ENCODE measurements at places on chromosomes 5 and 9. TPM values are rescaled to one million over a fixed set of nuclear protein-coding genes. Genes with fewer than 3 reads are reported as not detected.

- no peak for DNase-seq
Observed at GRCh38 chr5:31934156-31934555, 240.0 kb downstream of the GOLPH3 start.

GRCh38 chr5:33688066-33688465, 203.7 kb downstream of the ADAMTS12 start:
- DNase-seq, result no peak

- DNase-seq, result no peak
Observed at GRCh38 chr5:168699002-168699401, 119.8 kb upstream of the PANK3 start.

DNA sequence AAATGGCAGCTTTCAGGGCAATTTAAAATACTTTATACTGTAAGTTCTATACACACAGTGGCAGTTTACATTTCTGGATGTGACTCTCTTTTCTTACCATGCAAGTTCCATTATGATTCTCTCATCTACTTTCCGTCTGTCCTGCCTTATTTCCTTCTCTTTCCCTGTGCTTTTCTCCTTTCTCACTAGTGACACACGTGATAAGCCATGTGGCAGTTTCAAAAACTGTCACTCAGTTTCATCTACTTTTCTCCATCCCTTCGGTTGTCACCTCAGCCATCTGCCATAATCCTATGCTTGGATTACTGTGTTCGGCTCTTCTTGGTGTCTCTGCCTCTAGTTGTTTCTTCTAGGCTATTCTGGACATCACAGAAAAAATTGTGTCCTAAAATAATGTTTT, 46.8 kb upstream of the ATG10 start:
- DNase-seq, result no peak

GRCh38 chr9:129669141-129669718, 3.8 kb downstream of the PRRX2 start:
- DNase-seq, result no peak

DNA sequence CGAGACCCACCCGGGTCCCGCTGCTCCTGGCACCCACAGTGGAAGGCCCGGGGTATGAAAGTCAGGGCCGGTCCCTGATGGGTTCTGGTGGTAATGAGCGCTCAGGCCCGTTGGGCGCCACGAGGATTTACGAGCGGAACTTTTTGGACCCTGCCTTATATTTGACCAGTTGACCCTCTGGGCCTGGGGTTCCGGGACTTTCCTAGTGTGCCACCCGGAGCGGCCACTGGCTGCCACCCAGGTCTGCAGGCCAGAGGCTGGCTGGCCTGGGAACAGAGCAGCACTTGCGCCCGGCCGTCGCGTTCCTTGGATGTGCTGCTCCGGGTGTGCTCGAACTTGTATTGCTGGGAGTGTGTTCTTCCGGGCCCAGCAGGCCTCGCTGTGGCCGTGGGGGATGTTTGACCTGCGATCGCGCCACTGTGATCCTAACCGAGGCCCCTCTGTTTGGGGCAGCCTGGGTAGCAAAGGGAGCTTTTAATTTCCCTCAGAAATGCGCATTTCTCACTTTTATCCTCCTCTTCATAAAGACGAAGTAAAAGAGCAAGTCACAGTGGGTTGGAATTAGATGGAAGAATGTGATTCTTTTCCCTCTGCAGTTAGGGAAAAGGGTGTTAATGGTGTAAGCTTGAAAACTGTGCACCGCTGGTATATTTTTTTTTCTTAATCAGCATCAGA, 1.2 kb downstream of the F2RL1 start:
- no peak for DNase-seq

DNA sequence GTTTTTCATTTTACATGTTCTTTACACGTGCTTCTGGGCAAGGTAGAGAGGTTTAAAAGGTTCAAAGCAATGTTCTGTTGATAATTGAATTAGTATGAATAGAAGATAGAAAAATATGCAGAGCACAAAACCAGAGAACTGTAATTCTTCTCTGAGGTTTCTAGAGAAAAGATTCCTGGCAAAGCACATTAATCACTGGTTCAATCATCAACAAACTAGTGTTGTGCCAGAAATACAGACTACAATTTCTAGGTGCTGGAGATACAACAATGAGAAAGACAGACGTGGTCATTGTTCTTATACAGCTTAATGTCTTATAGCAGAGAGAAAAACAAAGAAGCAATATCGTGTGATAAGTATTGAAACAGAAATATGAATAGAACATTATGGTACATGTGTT, 25.5 kb downstream of the MEGF9 start:
- no peak for DNase-seq

GRCh38 chr5:98121036-98121936, 652.2 kb upstream of the RGMB start:
- DNase-seq, result no peak

- no peak for DNase-seq
Observed at GRCh38 chr5:41903382-41903891, 707 bp upstream of the RIMOC1 start.

- DNase-seq, result no peak
Observed at GRCh38 chr5:10474521-10475075, 32.9 kb downstream of the ROPN1L start.

DNA sequence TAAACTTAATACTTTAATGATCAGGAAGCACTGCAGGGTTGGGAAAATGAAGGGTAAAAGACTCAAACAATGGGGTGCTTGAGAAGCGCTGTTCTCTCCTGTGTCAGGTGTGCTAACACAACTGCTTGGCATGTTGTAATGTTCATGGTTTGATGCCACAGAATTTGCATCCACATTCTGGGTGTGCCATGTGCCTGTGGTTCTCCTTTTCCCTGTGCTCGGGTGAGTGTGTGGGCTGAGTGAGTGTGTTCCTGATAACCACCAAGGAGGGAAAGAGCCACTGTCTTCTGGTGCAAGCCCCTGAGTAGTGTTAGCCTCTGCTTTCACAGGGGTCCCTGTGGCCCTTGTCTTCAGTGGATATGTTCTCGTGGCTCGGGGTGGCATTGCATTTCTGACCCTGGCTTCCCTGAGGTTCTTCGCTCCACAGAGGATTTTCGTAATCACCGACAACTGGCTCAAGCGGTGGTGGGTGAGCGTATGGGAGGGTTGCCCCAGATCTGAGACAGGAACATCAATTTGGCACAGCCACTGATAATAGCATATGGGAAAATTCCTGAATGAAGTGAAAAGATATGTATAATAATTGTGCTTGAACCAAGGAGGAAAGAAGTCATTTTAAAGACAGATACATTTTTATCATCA, 102.0 kb downstream of the MVB12B start:
- DNase-seq, result no peak

DNA sequence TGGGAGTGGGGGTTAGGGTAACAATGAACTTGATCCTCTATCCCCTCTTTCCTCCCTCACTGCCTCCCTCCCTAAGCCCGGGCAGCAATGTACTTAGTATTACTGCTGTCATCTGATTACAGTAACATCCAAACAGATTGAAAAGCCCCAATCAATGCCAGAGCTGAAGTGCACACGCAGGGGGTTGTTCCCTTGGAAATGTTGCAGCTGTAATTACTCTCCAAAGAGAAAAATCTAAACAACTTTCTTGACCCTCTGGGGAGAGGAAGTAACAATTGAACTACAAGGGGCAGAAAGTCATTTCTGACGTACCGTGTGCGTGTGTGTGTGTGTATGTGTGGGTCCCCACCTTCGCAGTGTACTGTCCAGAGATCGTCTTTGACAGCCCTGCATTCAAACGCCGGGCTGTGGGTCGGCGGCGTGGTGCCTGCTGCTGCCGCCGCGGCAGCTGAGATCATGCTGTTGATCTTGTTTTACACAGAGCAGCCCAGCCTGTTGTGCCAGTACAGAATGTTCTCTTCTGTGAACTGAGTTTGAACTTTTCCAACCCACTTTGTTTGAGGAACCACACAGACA, 66.0 kb upstream of the KLF9 start:
- DNase-seq, result no peak

DNA sequence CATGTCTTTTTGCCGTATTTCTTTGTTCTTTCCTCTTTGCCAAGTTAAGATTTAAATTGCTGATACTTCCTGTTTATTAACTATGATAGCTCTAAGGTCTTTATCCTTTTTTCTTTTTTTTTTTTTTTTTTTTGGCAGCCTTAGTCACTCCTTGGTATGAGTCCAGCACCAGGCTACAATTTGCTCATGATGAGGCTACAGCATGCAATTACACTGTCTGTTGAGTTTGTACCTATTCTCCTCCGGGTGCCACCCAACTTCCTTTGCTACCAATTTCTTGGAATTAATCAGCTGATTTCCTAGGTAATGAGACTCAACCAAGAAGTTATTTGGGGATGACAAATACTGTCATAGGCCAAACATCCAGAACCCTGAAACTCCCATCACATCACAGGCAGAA, 25.5 kb downstream of the ACTL7B start:
- DNase-seq, result no peak

GRCh38 chr9:125119643-125120286, 23.6 kb downstream of the SCAI start:
- DNase-seq, result no peak

- no peak for DNase-seq
Observed at GRCh38 chr9:134699343-134699740, 57.7 kb downstream of the COL5A1 start.

- DNase-seq, result no peak
Observed at GRCh38 chr5:68419637-68420452, 204.3 kb downstream of the PIK3R1 start.

- DNase-seq, result no peak
Observed at GRCh38 chr9:137744632-137745183, 125.9 kb downstream of the EHMT1 start.

DNA sequence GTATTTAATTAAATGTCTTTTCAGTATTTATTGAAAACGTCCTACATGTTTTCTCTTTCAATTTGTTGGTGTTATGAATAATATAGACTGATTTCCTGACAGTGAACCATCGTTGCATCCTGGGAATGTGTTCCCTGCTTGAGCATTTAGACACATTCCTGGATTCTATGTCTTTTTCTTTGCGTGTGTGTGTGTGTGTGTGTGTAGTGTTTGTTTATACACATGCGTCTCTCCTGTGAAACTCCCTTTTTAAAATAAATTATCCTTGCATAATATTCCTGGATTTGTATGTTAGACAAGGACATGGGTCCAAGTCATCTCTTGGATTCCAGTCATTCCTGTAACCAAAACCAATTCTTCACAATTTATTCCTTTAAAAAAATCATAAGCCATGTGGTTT, 153.4 kb downstream of the HSPA4 start:
- no peak for DNase-seq

GRCh38 chr5:116629168-116629567, 54.5 kb upstream of the SEMA6A start:
- no peak for DNase-seq

DNA sequence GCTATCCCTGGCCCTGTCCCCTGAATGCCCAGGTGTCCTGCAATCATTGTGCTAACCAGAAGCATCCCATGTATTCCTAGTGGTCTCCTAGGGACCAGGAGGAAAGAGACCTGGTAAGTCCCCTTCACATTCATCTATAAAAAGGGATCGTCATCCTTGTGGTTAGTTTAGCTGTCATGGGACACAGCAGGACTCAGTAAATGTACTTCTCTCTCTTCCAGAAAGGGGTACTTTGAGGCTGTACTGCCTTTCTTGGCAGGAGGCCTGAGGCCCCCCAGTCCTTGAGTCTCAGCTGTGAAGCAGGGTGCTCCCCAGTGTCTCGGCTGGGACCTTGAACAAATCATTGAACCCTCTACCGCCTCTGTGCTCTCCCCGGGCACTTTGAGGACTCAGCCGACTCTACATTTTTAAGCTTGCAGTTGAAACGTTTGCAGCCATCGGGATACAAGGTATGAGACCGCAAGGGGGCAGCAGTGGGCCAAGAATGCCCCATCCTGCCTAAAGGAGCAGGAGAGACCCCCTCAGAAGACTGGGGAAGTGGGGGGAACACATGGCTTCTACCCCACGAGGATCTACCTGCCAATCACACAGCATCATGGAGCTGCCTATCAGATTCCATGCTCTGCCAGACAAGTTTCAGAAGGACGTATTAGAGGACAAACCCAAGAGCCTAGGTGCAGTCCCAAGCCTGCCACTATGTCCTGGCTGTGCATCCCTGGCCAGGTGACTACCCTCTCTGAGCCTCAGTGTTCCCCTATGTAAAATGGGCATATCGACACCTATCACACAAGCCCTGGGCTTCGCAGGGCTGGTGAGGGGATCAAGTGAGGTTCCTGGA, 2.4 kb upstream of the PHYKPL start:
- peak; percentile 51 for DNase-seq

DNA sequence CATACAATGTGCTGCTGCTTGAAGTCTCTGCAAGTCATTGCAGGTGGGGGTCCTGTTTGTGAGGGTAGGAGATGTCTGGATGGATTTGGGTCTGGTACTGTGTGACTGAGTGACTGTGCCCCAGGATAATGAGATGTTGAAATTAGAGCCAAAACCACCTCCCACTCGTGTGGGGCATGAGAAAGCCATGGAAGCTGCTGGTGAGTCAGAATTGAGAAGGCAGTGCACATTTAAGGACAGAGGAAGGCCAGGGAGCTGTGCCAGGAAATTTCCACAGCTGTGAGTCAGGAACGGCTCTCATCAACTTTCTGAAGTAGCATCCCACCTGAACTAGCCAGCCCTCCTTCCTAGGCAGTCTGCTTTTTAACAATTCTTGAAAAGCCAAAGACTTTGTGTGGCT, 229.8 kb downstream of the DRD1 start:
- DNase-seq, result no peak

- DNase-seq, result no peak
Observed at GRCh38 chr5:94748212-94748611, 129.7 kb downstream of the SLF1 start.

- DNase-seq, result no peak
Observed at GRCh38 chr9:91948101-91948596, 1.9 kb downstream of the ROR2 start.

DNA sequence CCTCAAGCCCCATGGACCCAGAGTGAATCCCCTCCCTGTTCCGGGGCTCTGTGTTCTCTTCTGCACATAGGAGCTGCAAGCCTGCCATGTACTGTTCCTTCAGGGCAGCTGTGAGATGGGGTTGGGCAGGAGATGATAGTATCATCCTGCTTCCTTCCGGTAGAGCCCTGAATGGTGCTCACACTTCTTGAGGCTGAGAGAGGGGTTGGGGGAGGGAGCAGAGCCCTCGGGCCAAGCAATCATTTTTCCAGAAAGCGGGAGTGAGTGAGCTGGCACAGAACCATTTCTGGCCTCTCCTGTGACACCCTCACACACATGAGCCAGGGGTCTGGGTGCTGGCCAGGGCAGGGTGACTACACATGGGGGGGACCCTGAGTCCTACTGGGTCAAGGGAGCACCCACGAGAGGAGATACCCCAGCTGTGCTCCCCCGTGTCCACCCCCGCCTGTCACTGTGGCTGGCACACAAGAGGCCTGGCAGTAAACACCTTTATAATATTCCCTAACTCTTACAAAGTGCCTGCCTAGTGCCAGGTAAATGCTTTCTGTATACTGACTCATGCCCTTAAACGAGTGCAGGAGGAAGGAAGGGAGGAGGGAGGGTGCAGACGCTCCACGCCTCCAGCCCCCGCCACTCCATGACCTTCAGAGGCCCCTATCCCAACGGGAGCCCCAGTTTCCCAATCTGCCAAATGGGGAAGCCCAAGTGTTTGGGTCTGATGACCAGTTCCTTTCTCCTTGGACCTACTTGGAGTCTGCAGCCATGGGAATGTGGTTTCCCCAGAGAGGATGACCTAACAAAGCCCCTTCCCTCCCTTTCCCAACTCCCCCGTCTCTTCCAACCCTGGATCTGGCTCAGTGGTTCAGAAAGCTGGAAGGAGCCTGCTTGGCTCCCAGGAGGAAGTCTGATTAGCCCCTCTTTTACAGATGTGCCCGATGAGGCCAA, 15.5 kb downstream of the AKNA start:
- DNase-seq, result no peak

Gene SLC12A7
- polyA plus RNA-seq, result 32.7 TPM

Gene TSLP
- 0.50 TPM for polyA plus RNA-seq

Gene DDX4
- polyA plus RNA-seq, result not detected

Gene CCNJL
- 7.0 TPM for polyA plus RNA-seq

Gene FBXL17
- polyA plus RNA-seq, result 33.5 TPM

Gene PCDHGA6
- polyA plus RNA-seq, result 4.2 TPM

Gene FIBCD1
- polyA plus RNA-seq, result 0.37 TPM

Gene DHFR
- 84.5 TPM for polyA plus RNA-seq

Gene ADAMTS13
- polyA plus RNA-seq, result 7.2 TPM

Gene OR1Q1
- not detected for polyA plus RNA-seq
